T-helper 2 cell (primary cell): ENCODE measurements at places on chromosomes 16 and 17.

- DNase-seq: no peak
Measured at GRCh38 chr16:66923866-66924265, 1.5 kb downstream of the RRAD start.

DNA sequence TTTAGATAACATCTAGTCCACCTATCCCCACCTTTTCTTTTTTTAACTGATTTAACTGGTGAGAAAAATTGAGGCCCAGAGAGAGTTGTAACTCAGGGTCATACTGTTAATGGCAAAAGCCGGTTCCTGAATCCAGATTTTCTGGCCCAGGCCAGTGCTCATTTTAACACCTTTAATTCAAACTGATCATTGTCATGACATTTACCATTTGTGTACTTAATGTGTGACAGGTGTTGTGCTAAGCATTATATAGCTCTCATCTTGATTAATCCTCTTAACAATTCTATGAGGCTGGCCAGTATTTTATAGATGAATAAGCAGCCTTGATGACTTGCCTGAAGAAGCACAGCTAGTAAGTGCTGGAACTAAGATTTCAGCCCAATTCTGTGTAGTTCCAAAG, 14.4 kb downstream of the RHOT1 start:
- no peak for DNase-seq

GRCh38 chr17:77790143-77790829, 168.2 kb upstream of the TNRC6C start:
- no peak for DNase-seq

DNA sequence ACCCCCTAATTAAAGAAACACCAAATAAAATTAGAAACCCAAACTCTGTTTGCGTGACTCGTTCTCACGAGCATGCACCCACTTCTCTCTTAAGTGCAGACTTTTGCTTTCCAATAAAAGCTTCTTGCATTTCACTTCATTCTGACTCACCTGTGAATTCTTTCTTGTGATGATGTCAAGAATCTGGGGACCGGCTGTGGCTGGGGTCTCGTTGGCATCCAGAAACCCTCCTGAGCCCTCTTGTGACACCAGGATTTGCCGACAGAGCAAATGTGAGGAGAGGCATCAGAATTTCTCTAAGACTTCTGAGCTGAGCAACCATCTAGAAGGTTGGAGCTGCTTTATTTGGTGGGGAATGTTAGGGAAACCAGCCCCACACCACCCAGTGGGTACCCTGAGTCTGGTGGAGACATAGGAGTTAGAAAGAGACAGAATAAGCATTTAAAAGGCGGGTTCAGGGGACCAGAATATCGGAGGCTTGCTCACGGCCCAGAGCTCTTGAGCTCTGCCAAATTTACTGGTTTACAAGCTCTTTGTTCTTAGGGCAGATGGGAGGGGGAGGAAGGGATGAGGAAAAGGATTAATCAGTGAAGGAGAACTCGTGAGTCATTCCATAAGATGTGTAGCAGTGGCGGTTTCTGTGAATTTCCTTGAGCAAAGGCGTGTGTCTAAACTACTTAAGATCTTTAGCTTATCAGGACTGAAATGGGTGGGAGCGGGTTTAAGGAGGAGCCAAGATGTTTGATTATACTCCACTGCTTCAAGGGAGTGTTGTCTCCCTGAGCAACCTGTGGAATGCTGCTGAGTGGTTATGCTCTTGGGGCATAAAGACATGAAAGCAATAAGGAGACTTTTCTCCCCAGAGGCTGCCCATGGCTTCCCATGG, 24.2 kb upstream of the TMC5 start:
- DNase-seq: no peak

DNA sequence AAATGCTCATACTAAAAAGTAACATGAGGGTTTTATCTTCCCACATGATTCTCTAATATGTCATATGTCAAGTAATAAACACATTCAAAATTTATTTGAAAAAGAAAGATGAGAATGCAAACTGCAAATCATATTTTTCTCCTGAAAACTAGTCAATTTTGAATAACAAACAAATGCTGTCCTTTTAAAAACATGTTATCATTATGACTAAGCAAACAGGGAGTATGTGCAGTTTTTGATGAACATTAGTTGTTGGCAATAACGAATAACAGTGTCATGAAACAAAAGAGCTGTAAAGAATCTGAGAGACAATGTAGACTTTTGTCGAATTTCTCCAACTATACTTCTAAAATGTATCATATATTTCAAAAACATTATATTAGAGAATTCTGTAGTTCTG, 34.8 kb downstream of the RPGRIP1L start:
- no peak for DNase-seq

GRCh38 chr17:35895636-35896587, 15.8 kb upstream of the CCL5 start:
- DNase-seq: no peak

- no peak for DNase-seq
Measured at GRCh38 chr17:7632492-7632894, 2.6 kb downstream of the SHBG start.

- no peak for DNase-seq
Measured at GRCh38 chr16:18983565-18984434, at the start of gene TMC7. TSS of gene TMC7 (plus strand) at chr16:18983934. CDS start at chr16:18984064, 130 bp downstream.

DNA sequence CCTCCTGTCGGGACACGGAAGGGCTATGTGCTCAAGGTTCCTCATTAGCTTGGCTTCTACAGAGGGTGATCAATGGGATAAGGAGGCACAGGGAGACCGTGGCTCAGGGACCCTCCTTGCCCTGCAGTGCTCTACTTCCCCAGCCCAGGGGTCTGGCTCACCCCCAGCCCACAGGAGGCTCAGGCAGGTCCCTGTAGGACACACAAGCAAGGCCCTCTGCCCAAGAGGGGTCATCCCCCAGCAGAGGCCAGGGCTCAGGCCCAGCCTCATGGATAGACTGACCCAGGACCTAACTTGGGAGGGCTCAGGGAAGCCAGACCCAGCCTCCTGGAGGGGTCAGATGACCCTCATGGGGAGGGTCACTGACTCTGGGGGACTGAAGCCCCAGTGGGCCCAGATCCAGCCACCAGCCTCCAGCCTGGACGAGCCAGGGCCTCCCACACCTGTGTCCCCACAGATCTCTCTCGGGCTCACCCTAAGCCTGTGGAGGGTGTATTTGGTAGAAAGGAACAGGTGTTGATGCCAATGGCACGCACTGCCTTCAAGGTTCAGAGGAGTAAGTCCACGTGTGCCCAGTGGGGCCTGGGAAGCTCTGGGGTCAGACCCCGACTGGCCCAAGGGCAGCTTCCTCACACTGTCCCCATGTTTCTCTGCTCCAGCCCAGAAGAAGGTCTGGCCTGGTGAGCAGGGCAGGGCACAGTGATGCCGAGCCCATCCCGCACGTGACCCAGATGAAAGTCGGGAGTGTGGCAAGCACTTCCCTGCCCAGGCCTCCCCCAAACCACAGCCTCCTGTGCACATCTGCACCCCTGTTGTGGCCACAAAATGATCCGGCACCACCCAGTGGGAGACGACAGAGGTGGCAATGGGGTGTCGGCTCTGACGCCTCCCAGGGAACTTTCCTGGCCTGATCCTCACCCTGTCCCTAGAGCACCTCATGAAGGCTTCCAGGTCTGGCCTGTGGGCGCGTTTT, 10.9 kb upstream of the KRTAP17-1 start:
- peak; percentile 26 for DNase-seq

- no peak for DNase-seq
Measured at GRCh38 chr17:7835814-7836595, 2.0 kb downstream of the KDM6B start.

- DNase-seq: no peak
Measured at GRCh38 chr17:8369944-8370343, 6.6 kb downstream of the KRABD2 start.

GRCh38 chr17:13593757-13594156, 8.0 kb downstream of the HS3ST3A1 start:
- no peak for DNase-seq

GRCh38 chr16:57000271-57001025, 11.1 kb downstream of the NLRC5 start:
- no peak for DNase-seq

DNA sequence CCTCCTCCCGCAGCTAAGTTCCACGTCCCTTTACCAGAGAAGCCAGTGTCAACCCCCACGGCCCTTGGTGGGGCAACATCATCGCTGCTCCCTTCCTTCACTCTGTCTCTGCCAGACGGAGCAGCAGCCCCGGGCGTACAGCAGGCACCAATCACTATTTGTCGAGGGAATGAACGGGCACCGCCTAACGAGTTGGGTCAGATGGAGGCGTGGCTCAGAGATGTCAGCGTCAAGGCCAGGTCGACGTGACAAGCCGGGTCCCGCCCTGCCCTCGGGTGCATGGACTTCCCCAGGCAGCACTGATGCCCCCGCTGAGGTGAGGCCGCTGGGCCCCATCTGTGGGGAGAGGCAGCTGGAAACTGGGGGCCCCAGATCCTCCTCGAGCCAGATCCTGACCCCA, 50.0 kb downstream of the CBFA2T3 start:
- DNase-seq: no peak

- DNase-seq: no peak
Measured at GRCh38 chr16:2970563-2970962, 1.4 kb downstream of the PAQR4 start.

DNA sequence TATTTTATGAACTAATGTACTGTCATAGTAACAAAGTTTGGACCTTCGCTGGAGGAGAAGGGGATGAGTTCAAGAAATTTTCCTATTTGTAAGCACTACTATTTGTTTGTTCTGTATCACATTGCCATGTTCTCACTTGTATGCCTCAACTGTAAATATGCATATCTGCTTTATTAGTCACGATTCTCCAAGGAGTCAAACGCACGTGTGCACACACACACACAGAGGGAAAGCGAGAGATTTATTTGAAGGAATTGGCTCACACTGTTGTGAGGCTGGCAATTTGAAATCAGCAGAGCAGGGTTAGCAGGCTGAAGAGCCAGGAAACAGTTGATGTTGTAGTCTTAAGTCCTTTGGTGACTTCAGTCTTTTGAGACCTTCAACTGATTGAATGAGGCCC, 24.9 kb upstream of the MYH2 start:
- no peak for DNase-seq

DNA sequence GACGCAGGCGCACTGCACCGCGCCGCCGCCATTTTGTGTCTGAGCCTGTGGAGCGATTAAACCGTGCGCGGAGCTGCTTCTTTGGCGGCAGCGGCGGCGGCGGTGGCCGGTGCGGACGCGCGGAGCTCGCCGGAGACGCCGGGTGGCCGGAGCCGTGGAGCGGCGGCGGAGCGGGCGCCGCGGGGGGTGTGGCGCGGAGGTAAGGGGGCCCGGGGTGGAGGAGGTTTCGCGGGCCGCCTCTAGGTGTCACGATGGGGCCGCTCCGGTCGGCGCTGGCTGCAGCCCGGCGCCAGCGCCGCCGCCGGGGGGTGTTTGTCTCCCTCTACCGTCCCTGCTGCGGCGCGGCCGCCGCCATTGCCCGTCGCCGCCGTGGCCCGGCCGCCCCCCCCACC, at the start of gene CTCF:
Gene CTCF (plus strand): TSS at position 1 of the 392 bp plus-strand sequence. CDS start 48,307 bp downstream, outside the sequence.
- DNase-seq: peak; percentile 83

DNA sequence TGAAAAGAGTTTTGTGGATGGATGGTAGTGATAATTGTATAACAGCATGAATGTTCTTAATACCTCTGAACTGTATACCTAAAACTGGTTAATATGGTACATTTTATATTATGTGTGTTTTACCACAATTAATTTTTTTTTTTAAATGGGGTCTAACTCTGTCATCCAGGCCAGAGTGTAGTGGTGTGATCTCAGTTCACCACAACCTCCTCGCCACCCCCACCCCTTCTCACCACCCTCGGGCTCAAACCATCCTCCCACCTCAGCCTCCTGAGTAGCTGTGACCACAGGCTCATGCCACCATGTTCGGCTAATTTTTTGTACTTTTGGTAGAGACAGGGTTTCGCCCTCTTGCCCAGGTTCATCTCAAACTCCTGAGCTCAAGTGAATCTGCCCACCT, 123.2 kb downstream of the CDRT15L2 start:
- no peak for DNase-seq

- peak; percentile 16 for DNase-seq
Measured at GRCh38 chr17:20156196-20157000, 147.2 kb downstream of the SPECC1 start.

DNA sequence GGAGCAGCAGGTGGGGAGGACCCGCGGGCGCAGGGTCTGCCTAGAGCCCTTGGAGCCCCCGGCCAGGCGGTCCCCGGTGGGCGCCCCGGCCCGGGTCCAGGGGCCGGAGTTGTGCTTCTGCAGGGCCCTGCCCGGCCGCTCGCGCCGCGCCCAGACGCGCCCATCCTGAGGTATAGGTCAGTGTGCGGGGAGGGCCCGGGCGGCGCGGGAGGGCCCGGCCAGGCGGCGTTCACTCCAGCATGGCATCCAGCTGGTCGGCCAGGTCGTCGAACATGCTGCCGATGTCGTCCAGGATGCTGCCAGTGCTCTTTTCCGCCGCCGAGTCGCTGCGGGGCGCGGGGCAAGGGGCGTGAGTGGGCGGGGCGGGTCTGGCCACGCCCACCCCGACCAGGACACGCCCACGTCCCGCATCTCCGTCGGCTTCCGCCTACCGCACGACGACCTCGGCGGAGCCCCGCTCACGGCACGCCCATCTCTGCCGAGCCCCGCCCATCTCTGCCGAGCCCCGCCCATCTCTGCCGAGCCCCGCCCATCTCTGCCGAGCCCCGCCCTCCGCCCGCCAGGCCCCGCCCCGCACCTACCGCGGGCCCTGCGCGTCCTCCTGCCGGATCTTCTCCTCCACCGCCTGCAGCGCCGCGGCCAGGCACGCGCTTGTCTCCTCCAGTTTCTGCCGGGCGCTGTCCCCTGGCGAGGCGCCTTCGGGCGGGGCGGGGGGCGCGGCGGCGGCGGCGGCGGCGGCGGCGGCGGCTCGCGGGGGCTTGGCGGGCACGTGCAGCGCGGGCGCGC, 17.9 kb downstream of the CASKIN1 start:
- DNase-seq: peak; percentile 40

- no peak for DNase-seq
Measured at GRCh38 chr17:32723310-32723955, 153.5 kb downstream of the MYO1D start.

GRCh38 chr16:66996324-66996982, 8.1 kb downstream of the CES4A start:
- DNase-seq: no peak

DNA sequence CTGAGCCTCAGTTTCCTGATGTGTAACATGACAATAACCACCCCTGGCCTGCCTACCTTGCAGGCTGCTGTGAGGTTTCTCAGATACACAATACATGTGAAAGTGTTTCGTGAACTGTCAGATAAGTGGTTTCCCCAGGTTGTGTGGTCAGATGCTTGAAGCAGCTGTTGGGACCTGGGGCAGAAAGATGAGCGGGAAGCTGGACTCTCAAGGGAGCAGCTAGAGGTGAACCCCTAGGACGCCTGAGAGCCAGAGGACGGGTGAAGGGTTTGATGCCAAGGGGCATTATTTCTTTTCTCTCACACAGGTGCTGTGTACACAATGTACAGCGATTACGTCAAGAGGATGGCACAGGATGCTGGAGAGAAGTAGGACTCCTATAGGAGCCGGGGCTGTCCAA, 2.3 kb downstream of the HIGD1B start:
- no peak for DNase-seq

GRCh38 chr17:75490173-75490743, 25.1 kb downstream of the CASKIN2 start:
- no peak for DNase-seq

GRCh38 chr17:80681215-80681614, 136.6 kb downstream of the RPTOR start:
- DNase-seq: no peak
